ENCODE measurements at places on chromosomes 5 and 9.

DNA sequence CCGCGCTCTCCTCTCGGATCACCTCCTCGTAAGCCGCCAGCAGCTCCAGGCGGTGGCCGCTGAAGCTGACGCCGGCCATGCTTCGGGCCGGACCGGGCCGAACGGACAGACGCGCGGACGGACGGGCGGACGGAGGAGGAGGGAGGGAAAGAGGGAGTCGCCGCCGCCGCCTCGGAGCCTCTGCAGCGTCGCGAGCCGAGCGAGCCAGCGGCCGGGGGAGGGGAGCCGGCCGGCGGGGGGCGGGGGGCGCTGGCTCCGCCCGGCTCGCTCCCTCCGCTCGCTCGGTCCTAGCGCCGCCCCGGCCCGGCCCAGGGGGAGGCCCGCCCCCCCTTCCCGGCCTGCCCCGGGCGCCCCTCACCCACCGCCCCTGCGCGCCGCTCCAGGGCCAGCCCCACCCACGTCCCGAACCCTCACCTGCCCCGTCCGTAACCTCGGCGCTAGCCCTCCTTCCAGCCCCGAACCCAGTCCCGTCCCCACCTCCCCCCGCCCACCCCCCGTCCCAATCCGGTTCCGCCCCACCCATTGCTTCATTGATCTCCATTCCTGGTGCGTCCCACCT, at the start of gene DBN1:
Gene DBN1, minus strand, starts transcription at position 192 of the 559 bp plus-strand sequence. Its CDS starts 113 bp downstream, at position 79.
- no peak for DNase-seq

DNA sequence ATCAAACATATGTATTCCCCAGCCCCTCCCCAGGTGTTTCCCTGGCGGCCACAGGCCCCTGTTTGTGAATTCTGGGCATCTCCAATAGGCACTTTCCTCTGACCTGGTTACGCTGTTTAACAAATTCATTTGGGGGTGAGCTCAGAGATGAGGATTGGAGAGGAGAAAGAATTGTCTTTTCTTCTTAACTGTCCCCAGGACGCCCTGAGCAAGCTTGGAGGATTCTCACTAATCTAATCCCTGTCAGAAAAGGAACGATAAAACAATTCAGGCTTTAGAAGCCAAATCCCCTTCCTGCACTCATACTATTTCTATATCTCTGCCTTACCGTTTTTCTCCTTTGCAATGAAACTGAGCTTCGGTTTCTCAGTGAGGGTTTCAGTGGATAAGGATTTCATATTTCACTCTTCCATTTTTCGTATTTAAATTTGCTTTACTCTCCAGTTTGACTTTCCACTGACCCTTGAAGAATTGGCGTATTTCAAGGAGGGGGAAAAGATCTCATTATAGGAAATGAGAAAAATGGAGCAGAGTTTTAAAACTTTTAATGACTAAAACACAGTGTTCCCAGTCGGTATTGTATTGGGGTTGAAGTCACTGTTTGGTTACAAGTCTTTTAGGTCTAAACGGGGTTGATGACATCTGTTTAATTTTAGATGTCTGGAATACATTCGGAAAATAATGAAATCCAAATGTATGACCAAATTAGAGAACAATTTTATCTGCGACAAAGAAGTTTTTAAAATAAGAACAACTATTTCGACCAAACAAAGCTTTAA, 180.1 kb downstream of the MACROH2A1 start:
- no peak for DNase-seq

GRCh38 chr5:90690307-90690706, 131.7 kb downstream of the ADGRV1 start:
- no peak for DNase-seq

GRCh38 chr5:163565931-163566608, 60.7 kb downstream of the MAT2B start:
- no peak for DNase-seq

- DNase-seq, result no peak
Observed at GRCh38 chr5:108083232-108083631, 298.7 kb downstream of the FBXL17 start.

DNA sequence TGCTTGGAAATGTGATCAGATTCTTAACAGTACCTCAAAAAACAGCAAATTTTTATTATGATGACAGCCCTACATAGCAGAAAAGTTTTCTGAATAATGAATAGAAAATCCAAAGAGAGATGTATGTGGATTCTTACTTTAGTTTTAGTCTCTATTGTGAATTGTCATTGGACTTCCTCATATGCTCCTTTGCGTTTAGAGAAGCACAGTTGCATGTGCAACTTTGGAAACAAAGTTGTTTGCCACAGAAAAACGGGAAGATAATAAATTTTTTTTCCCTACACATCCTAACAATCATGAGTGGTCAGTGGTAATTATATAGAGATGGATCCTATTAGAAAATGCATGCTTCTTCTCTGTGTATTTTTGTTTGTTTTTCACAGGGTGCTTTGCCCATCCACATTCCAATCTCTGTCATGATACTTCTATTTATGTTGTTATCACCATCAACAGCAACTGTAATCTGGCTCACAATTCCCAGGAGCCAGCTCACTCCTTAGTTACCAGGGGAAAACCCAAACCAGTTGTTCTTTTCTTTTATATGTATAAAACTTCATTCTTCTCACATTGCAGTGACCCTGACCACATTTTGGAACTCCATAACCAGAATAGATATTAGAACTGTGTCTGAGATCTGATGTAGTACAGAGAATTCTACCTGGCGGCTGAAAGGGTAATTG, 118.7 kb downstream of the NDUFS4 start:
- no peak for DNase-seq

Measured in esophagus squamous epithelium (tissue), 5 donors.